Stimulated activated CD8-positive, alpha-beta memory T cell treated with anti-CD3 and anti-CD28 coated beads, Interleukin-4, amount 100 ng/mL, for 1 hour (primary cell): ENCODE measurements at places on chromosomes 5 and 9.

GRCh38 chr5:9194509-9194908, 351.4 kb downstream of the SEMA5A start:
- DNase-seq: no peak

DNA sequence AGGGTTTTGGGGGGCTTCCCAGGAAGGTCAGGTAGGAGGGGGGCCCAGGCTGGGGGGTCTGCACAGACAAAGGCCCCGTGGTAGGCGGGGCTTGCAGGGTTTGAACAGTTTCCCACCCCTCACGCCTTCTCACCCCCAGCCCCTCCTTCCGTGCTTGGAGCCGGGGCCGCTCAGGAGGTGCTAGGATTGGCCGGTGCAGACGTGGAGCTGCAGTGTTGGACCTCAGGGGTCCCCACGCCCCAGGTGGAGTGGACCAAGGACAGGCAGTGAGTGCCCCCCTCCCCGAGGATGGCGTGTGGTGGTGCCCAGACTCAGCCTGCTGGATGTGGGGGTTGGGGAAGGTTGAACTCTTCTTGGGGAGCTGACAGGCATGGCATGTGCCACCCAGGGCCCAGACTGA, 83.8 kb downstream of the HMCN2 start:
- DNase-seq: no peak

GRCh38 chr9:131418143-131419025, 24.5 kb downstream of the PRRC2B start:
- DNase-seq: no peak

GRCh38 chr5:151677776-151678545, 8.8 kb downstream of the SPARC start:
- DNase-seq: no peak

DNA sequence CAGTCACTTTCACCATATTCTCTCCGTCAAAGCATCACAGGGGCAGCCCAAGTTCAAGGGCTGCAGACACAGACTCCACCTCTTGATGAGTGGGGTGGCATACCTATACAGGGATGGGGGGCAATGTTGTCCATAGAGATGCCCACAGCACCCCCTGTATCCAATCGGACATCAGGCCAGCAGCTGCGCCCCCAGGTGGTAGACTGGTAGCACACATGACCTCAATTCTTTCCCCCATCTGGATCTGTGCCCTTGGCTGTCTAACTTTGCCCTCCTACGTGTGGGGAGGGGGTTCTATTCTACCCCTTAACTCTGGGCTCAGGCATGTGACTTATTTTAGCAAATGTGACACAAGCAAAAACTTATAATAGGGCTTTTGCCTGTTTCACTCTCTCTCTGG, 84.0 kb upstream of the SLC25A48 start:
- no peak for DNase-seq

DNA sequence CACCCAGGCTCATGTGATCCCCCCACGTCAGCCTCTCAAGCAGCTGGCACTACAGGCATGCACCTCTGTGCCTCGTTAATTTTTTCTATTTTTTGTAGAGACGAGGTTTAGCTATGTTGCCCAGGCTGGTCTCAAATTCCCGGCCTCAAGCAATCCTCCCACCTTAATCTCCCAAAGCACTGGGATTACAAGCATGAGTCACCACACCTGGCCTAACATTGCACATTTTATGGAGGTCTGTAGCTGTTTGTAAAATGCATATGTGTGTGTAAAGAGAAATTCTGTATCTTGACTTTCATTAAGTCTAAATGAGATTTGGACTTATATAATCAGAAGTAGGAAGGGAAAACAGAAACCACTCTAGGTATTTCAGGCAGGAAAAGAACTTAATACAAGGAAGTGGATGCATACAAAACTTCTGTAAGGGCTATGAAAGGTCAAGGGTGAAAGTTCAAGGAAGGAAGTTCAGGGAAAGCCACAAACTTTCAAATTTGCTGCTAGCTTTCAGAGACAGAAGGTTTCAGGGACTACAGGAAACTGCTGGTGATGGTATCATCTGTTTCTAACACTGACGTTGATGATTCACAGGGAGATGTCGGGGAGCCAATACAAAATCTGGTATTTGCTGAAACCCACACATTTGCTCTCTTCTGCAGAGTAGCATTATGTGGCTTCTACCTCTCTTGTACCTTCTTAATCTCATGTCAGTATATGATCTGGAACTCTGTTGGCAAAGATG, 209.4 kb downstream of the PIK3R1 start:
- DNase-seq: no peak

DNA sequence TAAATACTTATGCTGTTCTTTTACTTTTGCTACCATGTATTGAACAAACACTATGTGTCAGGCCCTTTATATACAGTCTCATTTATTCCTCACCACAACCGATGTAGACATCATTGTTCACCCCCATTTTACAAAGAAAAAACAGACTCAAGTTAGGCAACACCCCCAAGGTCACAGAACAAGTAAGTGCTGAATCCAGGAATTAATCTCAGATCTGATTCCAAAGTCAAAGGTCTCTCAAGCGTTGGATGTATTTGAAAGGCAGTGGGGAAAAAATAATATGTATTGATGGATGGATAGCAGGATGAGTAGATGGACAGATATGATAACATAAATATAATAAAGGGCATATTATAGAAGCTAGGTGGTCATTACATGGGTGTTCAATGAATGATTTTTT, 85.1 kb upstream of the VLDLR start:
- no peak for DNase-seq

GRCh38 chr9:5002811-5003210, 17.7 kb downstream of the JAK2 start:
- no peak for DNase-seq

GRCh38 chr5:5886812-5887486, 464.5 kb downstream of the ICE1 start:
- no peak for DNase-seq

- DNase-seq: no peak
Observed at GRCh38 chr5:93191035-93191817, 389.8 kb downstream of the NR2F1-AS1 start.

- no peak for DNase-seq
Observed at GRCh38 chr9:20417373-20418080, 204.8 kb downstream of the MLLT3 start.

GRCh38 chr5:111387361-111387760, 125.0 kb downstream of the STARD4 start:
- DNase-seq: no peak

DNA sequence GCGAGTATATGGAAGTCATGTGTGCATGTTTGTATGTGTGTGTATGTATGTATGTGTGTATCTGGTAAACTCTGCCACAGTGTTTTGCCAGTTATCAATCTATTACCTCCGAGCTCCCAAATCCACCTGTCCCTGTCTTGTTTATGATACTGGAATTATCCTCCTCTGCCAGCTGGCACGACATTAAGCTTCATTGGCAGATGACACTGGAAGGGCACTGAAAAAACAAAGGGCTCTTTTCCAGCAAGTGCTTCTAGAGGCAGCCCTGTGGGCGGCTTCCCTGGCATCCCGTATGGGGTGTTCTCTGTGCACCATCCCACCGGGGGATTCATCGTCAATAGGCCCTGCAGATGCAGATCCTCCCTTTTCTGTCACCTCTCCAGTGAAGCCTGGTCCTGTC, 221.5 kb downstream of the MSX2 start:
- no peak for DNase-seq
